ENCODE measurements at places on chromosomes 4 and X.

- no peak for DNase-seq
Measured at GRCh38 chrX:68950937-68951336, 122.1 kb downstream of the EFNB1 start.

DNA sequence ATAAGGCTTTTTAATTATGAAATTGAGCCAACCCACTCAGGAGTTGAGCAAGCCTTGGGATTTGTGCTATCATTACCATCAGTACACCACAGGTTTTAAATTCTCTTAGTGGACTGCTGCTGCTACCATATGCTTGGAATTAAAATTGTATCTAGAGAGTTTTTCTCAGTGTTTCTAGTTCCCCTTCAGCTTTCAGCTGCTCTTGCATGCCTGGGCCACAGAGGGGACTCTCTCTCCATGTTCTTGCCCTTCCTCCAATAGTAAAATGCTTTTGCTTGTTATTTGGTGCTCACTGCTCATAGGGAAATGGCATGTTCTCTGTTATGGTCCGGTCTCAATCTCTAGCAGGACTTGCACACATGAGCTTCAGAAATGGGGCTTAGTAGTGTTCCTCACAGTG is 101.9 kb downstream of the IGSF1 start:
- DNase-seq: no peak

DNA sequence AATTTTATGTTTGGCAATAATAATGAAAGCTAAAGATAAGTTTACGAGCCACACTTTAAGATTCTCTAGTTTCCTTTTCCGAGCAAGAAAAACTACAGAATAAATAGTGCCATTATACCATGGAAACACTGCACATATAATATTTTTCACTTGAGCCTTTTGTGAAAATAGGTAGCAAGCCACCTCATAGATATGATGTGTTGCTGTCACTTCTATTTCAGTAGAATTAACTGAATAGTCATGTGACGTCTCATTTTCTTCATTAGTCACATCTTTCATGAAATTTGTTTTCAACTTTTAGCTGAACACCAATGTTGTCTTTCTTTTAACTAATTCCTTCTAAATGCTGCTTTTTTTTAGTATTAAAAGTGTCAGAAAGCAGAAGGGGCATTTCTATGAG is 574.3 kb downstream of the INPP4B start:
- no peak for DNase-seq

GRCh38 chr4:114729068-114729738 is 130.6 kb downstream of the UGT8 start:
- no peak for DNase-seq

DNA sequence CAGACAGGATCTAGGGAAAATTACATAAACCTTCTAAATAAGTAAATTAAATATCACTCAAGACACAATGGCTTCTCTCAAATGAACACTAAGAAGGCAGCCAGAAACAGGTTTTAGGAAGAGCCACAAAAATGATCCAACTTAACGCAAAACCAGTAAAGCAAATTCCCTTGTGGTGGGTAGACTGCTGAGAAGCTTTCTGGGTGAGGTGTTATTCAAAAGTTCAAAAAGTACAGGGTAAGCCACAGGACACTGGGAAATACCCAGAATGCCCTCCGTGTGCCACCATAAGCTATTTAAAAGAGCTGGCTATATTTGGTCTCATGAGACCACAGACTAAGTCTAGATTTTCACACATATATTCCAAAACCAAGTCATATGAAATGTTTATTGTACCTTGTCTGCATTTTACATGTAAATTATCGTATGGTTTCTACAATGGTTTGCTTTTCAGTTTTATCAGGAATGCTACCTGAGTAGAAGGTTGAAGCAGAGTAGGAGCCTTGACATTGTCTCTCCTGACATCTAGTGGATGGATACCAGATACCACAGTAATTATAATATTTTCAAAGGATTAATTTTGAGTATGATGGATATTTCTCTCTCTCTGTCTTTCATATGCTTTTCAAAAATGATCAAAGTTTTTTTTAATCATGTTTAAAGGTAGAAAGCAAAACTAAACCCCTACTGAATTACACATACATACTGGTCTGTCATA is 109.3 kb upstream of the KLHL13 start:
- DNase-seq: peak; percentile 25

DNA sequence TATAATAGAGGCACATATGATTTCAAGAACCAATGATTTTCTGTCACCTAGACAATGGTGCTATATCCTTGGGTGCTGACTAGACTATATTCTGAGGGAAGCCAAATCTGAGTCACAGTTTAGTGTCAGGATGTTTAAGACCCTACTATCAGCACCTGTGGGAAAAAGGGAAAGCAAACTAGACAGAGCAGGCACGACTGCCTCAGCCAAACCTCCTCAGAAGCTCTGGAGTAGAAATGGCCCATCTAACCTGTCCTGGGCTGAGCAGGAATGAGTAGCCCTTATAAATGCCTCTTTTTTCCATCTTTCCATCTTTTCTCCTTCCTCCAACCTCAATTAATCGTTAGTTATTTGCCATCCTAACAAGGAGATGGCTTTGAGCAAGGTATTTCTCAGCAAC is 80.4 kb upstream of the TECRL start:
- DNase-seq: no peak

GRCh38 chr4:27407616-27408015 is 547.0 kb downstream of the STIM2 start:
- no peak for DNase-seq

GRCh38 chr4:7367864-7368277 is 66.9 kb downstream of the PSAPL1 start:
- DNase-seq: no peak

GRCh38 chr4:40939856-40940255 is 190.1 kb downstream of the NSUN7 start:
- DNase-seq: no peak

DNA sequence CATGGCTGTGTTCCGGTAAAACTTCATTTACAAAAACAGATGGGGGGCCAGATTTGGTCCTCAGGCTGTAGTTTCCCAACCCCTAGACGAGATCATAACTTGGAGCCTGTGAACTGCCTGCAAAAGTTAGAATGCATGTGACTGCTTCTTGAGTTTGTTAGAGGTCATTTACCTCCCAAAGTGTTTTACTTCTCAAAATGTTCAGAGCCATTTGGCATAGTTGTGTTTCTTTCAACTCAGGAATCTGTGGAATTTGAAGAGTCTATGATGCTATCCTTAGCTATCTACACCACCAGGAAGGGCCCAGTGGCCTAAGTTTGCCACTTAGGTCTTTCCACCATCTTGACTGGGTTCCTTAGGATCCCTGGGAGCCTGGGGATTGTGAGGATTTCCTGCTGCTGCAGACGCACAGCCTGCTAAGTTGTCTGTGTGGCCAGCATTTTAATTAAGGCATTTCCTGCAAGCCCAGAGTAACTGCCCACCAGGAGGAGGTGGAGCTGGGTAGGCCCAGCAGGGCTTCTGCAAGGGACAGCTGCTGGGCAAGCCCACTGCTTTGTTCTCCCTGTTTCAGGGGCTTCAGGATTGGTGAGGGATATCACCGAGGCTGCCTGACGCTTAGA is 53.1 kb downstream of the CCNI start:
- DNase-seq: no peak

- DNase-seq: no peak
Measured at GRCh38 chrX:12153317-12153716, 15.0 kb downstream of the FRMPD4 start.

- no peak for DNase-seq
Measured at GRCh38 chr4:144621681-144622080, 24.3 kb upstream of the HHIP start.

GRCh38 chrX:40406330-40406859 is 174.4 kb upstream of the ATP6AP2 start:
- DNase-seq: no peak

GRCh38 chrX:110853610-110854009 is 58.0 kb upstream of the CHRDL1 start:
- no peak for DNase-seq

- DNase-seq: no peak
Measured at GRCh38 chr4:3073158-3074077, 920 bp downstream of the HTT-AS start.

GRCh38 chrX:135556055-135556454 is 35.6 kb downstream of the INTS6L start:
- no peak for DNase-seq

GRCh38 chr4:122243785-122244184 is 91.7 kb downstream of the BLTP1 start:
- no peak for DNase-seq

DNA sequence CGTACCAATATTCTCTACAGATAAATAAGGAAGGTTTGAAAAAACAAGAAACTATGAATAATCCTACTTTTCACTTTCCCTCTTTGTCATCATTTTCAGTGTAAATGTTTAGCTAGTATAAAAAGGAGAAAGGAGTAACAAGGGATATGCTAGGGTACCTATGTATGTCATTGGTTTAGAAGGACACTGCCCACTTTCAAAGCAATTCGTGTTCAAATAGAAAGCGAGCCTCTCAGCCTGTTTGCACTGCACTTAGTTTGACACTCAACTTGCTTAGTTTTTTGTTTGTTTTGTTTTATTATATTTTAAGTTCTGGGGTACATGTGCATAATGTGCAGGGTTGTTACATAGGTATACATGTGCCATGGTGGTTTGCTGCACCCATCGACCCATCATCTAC is 21.6 kb upstream of the RXFP1 start:
- no peak for DNase-seq

DNA sequence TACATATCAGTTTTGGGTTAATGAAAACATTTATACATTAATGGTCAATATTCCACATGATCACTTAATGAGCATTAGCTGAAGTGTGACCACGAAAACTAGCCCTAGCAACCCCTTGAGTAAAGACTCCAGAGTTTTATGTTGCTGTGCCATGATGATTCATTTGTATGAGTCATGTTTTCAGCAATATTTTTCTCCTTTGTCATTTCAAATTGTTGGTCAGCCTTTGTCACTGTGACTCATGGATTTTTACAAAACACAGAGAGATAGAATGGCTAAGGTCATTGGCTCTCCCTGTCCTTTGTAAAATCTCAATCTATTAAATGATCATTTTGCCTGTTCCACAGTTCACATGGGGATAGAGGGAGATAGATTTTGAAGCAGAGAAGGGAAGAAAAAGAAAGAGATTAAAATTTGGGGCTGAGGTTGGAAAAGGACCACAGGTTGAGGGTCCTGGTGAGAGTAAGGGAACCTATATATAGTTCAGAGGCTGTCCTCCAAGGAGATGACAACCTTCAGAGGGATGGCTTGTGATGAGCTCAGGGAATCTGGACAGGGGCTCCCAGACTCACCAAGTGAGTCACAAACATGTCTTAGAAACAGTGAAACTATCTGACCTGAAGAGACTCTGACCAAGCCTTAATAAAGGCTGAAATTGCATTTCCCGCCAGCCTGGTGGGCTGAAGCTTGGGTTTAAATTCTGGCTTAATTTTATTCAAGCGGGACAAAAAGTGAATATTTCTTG is 25.6 kb downstream of the NR0B1 start:
- no peak for DNase-seq

DNA sequence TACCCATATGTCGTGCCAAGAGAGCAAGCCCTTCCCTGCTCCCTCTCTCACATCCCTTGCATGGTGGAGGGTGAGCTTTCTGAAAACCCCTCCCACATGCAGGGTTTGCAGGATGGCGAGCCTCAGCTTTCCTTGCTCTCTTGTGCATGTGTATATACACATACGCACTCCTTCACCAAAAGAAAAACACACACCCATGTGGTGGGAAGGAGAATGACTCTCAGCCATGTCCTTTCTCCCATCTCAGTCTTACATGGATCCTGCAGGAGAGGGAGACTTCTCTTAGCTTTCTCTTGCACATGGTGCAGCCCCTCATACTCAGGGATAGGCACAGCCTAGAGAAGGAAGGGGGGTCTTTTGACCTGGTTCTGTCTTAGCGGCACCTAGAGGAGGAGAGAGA is 81.1 kb downstream of the CLCN5 start:
- DNase-seq: no peak

GRCh38 chrX:38407126-38407525 is 54.7 kb downstream of the OTC start:
- no peak for DNase-seq

DNA sequence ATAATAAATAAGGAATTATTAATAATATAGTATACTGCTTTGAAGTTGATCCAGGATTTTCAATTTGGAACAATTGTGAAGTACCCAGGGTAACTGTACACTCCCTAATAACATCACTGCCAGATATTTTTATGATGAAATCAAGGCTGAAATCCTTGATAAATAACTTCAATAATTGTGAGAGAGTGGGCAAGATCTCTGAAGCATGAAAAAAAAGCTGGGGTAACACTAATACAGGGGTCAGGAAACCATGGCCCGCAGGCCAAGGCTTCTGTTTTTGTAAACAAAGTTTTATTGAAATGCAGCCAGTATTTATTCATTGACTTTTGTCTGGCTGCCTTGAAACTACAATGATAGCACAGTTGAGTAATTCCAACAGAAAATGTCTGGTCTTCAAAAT is 41.6 kb downstream of the CPEB2 start:
- DNase-seq: no peak

GRCh38 chr4:25213347-25213979 is 20.4 kb upstream of the PI4K2B start:
- no peak for DNase-seq

DNA sequence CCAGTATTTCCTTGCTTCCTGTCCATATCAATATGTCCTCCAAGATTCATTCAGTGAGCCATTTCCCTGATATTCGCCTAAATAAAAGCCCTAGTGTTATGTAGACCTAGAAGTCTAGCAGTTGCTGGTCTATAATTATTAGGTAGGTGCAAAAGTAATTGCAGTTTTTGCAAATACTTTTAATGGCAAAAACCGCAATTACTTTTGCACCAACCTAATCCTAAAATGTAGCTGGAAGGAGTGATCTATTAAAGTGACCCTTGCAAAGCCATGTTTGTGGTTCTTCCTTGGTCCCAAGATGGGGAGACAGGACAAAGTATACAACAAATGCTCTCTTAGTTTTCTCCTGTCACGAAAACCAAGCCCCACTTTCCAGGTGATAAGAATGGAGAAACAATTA is 193.0 kb downstream of the IDS start:
- no peak for DNase-seq

DNA sequence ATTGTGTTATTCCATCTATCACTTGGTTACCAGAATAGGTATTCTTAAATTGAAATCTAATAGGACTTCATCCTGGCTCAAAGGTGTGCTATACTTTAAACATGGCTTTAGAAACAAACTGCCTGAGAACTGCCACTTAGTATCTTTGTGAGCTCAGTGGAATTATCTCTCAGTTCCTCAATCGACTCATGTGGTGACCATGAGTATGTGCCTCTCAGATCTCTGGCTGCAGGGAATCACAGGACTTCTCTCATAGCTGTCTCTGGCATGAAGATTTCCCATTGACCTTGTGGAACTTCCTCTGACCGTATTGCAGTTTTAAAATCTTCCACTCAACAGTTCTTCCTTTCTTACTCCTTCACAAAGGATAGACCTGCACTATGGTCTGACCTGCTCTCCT is 681.9 kb upstream of the BOD1L1 start:
- no peak for DNase-seq

GRCh38 chr4:83240379-83240875 is 44.2 kb downstream of the COQ2 start:
- peak; percentile 38 for DNase-seq

All from GM20000 (cell line).